Fibroblast of villous mesenchyme (primary cell): ENCODE measurements at places on chromosomes 12 and 14.
A peak's percentile ranks its signal among the peaks of the same experiment; 100 is the strongest.

DNA sequence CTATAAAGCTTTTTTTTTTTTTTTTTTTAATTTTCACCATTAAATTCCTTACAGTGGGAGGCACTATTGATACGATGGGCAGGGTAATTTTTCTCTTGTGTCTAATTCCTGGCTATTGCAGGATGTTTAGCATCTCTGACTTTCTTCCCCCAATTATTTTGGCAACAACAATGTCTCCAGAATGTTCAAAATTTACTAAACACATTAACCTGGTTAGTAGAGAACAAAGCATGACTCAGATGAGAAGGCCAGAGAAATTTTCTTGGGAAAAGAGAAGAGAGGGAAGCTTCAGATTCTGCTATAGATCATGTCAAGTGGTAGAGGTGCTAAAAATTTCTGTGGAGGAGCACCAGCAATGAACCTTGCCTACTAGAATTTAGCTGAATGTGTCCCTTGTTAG, 171.5 kb upstream of the PRICKLE1 start:
- no peak for DNase-seq

- no peak for DNase-seq
These were observed 16.4 kb upstream of the CNIH1 start for GRCh38 chr14:54457609-54457996.

DNA sequence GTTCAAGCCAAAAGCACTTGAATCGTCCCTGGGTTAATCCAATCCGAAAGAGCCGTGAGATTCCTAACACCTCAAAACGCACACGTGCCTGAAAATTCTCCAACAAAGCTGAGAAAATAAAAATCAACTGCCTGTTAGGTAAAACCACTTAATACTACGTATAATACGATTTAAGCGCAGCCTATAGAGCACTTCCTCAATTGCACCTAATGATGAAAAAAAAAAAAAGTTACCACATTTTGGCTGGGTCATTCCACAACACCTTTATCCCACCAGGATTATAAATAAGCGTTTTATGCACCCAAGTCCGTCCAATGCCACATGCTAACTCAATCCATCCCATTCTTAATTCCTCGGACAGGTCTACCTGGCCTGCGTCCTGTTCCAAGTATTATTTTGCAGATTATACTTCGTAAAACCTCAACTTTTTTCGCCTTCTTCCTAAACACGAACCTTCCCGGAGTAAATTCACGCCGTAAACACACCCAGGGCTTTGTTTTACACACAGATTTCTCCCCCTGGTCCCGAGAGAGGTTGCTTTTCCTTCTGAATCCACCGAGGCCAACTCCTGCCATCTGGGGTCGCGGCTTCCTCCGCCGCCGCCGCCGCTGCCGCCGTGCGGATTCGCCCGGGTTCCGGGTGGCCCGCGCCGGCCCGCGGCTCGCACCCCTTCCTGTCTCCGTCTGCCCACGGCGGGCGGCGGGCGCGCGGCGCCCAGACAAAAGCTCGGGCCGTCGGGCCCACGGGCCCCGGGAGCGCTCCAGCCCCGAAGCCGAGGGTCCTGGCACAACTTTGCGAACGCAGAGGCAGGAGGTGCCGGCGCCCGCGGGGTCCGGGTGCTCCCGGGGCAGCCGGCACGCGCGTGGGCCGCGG, 66.2 kb downstream of the RNF34 start:
- no peak for DNase-seq

DNA sequence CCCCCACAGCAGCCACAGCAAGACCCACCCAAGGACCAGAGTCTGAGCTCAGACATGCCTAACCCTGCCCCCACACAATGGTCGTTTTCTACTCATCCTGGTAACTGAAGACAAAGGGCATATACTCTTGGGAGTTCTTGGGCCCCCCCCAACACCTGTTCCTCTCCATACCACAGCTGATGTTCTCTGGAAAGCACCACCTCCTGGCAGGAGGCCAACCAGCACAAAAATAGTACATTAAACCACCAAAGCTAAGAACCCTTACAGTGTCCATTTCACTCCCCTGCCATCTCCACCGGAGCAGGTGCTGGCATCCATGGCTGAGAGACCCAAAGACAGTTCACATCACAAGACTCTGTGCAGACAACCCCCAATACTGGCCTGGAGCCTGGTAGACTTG, 80.6 kb upstream of the DAAM1 start:
- DNase-seq, result no peak

DNA sequence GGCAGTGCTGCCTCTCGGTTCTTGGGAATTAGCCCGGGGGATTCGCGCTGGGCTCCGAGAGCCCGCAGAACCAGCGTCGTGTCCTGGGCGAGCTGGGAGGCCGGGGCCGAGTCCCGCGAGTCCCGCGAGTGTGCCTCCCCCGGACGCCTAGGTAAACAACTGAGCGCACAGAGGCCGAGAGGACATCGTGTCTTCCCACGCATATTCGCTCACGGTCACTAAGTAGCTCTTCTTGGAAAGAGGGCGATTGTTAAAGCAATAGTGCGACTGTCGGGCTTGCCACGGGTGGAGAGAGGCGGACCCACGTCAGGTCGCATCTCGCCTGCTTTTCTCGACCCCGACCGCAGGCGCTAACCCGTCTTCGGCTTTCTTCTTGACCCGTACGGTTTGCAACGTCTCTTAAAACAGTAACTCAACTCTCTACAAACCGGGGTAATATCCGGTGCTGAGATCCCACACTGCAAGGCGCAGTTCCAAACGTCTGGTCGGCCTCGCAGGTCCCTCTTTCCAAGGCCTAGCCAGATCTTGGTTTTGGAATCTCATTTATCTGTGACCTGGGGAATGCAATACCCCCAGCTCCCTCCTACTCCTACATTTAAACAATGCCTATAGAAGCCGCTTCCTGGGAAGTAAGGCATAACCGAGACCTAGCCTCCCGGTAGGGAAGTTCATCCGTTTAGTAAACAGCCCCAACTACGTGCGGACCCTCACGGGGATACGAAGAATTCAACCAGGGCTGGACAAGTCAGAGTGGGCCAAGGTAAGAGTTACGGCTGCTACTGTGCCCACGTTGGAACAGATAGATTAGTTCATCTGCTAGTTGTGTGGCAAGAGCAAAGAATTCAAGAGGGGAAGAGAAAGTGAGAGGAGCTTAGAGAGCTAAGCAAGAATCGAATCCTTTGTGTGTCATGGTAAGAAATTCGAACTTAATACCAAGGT, 736 bp upstream of the PHLDA1 start:
- DNase-seq, result peak; percentile 79

GRCh38 chr14:71003156-71003555, 95.9 kb downstream of the PCNX1 start:
- DNase-seq, result no peak

DNA sequence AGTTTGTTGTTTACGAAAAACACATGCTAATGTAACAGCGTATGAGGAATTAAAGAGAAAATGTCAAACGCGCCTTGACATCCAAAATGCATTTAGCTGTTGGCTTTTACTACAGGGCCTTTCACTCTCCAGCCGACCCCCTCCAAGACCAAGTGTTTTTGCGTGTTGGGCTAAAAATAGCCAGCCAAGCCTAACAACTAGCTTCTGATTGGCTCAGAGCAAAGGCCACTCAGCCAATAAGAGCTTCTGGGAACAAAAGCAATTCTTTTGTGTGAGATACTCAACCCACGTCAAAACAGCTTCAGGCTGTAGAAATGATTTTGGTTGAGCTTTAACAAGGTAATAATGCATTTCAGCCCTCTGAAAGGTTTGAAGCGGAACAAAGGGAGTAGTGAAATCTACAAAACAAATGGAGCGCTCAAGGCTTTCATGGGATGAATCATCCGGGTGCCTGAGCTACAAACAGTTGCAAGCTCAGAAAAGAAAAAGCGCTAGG, 198.7 kb upstream of the DCN start:
- DNase-seq, result peak; percentile 89

DNA sequence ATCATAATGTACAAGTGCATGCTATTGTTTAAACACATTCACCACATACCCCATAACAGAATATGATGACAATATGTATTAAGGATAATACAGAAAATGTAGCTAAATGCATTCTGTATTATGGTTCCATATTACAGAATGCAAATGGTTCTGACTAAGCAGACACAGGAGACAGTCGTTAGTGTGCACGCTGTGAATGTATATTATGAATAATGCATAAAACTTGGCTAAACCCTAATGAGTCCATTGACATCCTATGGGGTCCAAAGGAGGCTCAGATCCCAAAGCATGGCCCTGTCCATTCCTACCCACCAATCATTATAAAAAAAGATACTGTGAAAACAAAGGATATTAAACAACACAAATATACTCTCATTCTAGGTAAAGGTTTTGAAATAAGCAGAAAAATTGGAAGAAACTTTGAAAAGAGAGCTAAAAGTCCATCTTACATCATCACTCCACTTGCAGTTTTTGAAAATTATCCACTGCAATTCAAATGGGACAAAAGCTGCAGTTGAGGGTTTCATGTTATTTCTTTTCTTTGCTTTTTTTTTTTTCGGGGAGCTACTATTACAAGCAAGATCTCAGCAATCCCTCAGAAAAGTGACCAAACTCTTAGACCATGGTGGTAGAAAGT, 415.1 kb downstream of the BCAT1 start:
- no peak for DNase-seq

- DNase-seq, result no peak
These were observed 2.4 kb upstream of the MANSC4 start for GRCh38 chr12:27782481-27782880.

- DNase-seq, result no peak
These were observed 87.7 kb downstream of the CHGA start for GRCh38 chr14:93010522-93011140.

GRCh38 chr12:88854260-88854659, 274.0 kb upstream of the KITLG start:
- DNase-seq, result peak; percentile 83

DNA sequence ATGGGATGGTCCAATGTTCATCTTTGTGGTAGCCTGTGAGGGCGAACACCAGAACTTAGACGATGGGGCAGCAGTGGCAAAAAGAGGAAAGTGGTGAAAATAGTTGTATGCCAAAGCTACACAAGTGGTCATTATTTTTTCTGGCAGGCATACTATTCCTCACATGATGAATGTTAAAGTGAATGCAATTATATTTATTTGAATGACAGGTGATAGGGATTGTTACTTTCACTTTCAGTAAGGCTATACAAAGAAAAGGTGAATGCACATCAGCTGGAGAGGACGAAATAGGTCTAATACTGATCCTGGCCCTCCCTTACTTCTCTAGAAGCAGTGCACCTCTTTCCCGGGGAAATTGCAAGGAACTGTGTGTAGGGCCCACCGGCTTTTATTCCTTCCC, 470.1 kb downstream of the TMTC2 start:
- DNase-seq, result no peak

GRCh38 chr12:118850244-118850825, 131.0 kb upstream of the SRRM4 start:
- no peak for DNase-seq

DNA sequence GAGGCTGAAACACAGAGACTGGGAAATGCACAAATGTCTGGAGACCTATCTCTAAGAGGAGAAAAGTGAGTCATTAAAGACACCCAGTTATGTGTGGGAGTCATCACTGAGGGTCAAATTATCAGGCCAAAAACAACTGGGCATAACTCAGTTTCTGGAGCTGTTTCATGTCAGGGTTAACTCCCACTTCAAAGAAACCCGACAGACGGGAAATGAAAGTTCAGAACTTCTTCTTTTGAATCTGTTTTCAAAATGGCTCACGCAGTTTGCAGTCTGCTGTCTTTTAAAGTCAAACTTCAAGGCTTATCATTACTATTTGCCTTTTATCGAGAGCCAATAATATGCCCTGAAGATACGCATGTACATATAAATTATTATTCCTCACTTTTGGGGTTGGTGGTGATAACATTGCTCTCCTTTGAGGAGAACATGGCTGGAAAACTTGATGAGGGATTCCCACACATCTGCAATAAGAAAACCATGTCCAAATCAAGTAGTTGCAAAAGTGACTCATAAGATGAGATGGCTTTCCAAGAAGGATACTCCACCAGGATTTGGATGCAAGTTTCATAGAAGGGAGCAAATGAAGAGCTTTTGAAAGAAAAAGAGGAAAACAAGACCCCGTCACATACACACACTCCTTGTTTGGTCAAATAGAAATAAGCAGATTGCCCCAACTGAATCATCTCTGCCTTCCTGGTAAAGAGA, 341.4 kb downstream of the ADAMTS20 start:
- DNase-seq, result peak; percentile 60

DNA sequence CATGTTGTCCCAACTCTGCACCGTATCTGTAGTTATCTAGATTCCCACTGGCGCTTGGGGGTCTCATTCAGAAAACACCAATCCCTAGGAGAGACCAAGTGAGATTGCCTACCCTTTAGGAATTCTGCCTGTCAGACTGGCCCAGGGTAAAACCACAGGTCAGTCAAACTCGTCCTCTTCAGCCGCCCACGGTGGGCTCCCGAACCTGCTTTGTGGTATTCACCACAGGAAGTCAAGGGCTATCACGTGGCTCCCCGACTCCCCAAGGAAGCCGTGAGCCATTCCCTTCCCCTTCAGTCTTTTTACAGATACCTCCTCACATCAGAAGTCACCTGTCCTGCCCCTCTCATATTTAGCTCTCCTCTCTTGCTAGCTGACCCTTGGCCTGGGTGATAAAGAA, 159.9 kb downstream of the EGLN3 start:
- DNase-seq, result no peak

DNA sequence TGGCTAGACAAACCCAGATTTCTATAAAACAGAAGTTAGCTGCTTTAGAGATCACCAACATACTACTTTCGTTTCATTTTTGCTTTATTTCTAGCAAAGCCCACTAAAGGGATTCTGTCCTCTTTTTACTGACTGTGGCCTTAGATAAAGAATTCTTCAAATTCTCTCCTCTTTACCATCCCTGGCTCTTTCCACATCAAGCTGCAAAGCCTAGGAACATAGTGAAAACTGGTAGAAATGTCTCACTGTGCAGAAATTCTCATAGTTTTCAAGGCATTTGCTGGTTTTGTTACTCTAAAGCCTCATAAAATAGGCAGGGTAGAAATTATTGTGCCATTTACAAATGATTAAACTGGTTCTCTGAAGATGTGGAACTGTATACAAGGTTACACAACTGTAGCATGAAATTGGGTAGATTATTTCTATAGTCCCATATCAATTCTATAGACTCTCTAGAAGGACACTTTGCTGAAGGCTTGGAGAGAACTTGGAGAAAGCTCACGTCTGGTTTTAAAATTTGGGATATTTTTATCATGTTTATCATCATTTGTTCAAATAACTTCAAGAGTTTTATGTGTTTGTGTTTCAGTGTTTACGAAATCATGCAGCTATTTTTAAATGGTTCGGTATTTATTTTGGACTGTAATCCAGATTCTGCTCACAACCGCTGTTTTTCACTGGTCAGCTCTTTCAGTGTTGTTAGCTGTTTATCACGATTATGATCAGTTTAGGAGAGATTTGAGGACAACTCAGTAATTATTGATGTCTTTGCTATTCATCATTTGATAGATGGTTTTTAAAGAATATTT, 36.7 kb upstream of the CSRP2 start:
- peak; percentile 68 for DNase-seq

- no peak for DNase-seq
These were observed 202 bp downstream of the YAF2 start for GRCh38 chr12:42237853-42238239.

GRCh38 chr12:21444193-21445146, 7.0 kb downstream of the PYROXD1 start:
- no peak for DNase-seq

GRCh38 chr14:75844486-75844885, 137.3 kb downstream of the TGFB3 start:
- DNase-seq, result no peak

- DNase-seq, result peak; percentile 53
These were observed 62.6 kb downstream of the DCAF5 start for GRCh38 chr14:69090187-69090789.
